Stimulated activated CD8-positive, alpha-beta memory T cell treated with anti-CD3 and anti-CD28 coated beads, Interleukin-4, amount 100 ng/mL, for 48 hours (primary cell): ENCODE measurements at places on chromosomes 12 and 14.

DNA sequence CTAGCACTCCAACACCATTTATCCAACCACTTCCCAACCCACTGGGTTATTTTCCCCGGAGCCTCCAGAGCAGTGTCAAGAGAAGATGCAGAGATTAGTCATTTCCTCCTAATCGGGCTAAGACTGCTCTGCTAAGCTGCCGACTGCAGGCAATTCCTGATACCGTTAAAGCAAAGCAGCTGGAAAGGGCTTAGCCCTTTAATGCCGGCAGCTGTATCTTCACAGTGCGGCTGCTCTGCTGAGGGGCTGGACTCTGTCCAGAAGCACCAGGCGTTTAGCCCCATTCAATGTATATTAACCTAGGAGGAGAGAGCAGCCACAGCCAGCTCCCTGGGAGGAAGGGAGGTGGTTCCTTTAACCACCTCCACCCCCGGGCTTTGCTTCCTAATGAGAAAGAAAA lies 11.1 kb downstream of the AQP6 start:
- no peak for DNase-seq

DNA sequence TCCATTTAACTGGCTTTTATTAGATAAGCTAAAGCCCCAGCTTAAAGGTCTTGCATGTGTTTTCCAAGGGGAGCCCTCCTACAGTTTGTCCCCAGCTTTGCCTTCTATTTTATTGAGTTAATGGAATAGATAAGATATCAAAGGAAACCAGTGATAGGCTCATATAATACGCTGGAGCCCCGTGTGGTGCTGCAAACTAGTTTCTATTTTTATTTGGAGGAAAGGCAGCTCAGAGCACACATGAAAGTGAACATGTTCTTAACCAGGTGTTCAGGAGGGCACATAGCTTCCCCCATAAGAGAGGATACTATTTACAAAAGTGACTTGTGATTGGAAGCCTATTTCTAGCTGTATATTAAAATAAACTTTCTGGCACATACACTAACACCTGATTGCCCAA lies 251.7 kb downstream of the PDZRN4 start:
- DNase-seq: no peak

DNA sequence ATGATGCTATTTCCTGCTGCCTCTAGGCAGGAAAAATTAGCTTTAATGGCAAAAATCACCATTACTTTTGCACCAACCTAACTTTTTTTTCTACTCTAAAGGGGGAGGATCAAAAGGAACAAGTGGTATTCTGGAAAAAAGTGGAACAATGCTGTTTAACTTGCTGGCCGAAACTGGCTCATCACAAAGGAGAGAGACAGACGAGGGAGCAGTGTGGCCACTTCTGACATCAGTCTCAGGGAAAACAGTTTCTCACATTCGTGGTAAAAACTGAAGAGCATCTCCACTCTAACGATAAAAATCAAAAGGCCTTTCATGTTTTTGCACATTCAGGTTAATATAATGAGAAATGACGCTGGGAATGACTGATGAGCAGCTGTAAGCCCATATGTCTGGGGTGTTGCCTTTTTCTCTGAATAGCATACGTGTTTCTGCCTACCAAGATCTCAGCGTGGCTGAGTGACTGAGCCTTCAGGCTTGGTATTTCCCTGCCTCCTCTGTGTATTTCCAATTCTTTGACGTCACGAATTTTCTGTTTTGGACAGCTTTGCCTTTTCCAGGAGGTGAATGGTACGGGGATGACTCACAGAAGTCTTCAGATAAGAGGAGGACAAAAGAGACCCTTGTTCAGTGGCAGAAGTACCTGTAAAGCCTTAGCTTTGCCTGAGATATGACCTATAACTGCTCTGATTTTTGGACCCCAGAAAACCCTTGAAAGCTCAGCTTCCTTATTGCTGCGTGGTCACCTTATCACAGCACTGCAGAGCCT lies 358.8 kb downstream of the GLT1D1 start:
- DNase-seq: no peak

GRCh38 chr12:69556383-69556782 lies 28.9 kb upstream of the CCT2 start:
- DNase-seq: no peak

DNA sequence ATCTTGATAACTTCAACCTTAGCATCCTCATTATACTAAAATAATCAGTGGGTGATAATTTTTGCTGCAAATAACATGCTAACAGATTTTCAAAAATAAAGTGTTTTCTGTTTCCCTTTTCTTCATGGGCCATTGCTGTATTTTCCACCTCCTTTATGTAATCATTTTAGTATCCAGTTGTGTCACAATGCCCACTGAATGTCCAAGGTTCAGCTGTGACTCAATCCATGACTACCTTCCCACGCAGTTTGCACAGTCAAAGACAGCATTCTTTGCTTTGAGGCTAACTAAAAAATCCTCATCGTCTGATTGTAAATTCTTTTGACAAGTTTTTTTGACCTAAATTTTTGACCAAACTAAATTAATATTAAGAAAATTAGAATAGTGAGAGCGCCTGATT lies 474.1 kb downstream of the FLRT2 start:
- DNase-seq: no peak

DNA sequence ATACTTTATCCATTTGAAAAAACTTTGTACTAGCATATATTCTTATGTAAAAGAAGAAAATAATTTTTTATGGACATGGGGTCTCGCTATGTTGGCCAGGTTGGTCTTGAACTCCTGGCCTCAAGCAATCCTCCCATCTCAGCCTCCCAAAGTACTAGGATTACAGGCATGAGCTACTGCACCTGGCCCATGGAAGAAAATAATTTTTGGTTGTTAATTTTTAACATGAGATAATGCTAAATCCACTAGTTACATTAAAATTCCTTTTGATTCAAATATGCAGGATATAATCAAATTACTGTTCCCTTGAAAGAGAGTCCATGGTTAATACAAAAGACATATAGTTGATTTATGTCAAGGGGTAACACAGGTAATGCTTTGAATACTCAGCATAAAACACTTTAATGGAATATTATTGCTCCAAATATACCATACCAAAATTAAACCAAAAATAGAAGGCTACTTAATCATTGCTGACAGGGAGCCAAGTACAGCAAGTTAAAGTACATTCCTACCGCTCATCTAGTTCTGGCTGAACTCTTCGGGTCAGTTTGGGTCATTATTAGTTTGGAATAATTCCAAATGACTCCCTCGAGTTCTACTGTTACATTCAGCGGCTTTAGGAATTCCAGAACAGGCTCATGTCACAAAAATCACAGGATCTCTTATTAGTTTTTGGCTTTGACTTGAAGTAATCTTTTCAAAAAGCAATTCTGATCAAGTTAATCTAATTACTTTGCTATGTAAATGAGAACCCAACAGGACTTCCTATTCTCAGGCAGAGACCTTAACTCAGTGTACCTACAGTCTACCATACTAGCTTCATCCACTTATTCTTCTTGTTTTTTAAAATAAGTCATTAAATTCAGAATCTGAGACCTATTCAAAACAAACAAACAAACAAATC lies 6.1 kb downstream of the SOS2 start:
- DNase-seq: no peak

DNA sequence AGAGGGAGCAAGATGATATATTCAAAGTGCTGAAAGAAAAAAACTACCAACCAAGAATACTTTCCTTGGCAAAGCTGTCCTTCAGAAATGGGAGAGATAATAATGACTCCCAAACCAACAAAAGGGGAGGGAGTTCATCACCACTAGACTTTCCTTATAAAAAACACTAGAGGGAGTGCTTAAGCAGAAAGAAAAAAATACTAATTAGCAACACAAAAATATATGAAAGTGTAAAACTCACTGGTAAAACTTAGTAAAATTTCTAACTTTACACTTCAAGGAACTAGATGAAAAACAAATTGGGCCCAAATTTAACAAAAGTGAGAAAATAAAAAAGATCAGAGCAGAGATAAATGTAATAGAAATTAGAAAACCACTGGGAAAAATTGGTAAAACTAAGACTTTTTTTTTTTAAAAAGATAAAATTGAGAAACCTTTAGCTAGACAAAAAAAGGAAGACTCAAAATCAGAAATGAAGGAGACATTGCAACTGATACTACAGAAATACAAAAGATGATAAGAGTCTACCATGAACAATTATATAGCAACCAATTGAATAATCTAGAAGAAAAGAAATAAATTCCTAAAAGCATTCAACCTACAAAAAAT lies 60.4 kb upstream of the FAR2 start:
- no peak for DNase-seq

DNA sequence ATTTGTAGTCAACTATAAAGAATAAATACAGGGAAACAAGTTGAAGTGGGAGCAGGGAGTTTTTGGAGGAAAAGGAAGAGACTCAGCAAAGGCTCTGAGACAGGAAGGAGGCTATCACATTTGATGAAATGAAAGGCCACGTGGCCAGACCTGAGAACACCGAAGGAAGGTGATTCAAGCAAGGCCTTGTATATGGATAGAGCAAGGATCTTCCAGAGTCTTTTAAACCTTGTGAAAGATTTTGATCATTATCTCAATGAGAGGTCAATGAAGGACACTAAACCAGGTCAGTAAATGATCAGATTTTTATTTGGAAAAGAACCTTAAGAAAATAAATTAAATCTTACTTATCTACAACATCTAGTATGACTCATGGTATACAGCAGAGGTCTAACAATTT lies 523.5 kb downstream of the SLC16A7 start:
- DNase-seq: no peak

DNA sequence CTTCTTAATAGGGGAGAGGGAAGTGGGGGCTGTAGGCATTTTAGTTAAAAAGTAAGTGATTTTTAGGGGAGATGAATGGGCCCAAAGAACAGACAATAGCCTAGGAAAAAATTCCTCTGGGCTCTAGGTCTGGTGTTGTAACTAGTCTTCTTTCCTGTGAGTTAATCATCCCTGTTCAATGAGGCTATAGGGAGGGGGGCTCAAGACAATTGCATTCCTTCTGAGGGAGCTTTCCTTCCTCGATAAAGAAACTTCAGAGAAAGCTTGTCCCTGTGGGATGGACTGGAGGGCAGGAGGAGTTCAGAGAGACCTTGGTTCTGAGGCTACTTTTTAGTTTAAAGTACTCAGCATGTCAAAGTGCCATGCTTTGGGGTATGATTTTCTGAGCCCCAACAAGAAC lies 127.2 kb downstream of the BBS10 start:
- no peak for DNase-seq

GRCh38 chr12:39272871-39273655 lies 169.9 kb downstream of the KIF21A start:
- DNase-seq: peak; percentile 39

DNA sequence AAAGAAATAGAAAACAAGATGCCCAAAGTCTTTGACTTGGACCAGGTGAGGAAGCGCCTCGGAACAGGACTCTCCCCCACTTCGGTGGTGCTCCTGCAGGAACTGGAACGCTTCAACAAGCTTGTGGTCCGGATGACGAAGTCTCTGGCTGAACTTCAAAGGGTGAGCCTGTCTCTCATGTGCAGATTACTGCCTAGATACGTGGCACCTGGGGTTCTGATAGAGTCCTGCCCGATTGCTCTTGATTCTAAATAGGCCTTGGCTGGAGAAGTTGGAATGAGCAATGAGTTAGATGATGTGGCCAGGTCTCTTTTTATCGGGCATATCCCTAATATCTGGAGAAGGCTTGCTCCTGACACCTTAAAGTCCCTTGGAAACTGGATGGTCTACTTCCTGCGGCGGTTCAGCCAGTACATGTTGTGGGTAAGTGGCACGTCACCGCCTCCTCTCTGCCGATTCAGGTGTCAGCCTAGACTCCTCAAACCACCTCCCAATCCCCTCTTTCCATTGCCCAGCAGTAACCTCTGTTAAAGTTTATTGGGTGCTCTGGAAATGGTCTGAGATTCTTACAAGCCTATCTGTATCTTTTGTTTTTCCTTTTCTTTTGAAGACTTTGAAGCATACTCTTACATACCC lies 40.8 kb downstream of the CCDC92 start:
- DNase-seq: peak; percentile 47

GRCh38 chr12:56829908-56830307 lies 66.8 kb downstream of the HSD17B6 start:
- no peak for DNase-seq

- no peak for DNase-seq
Observed at GRCh38 chr14:81222126-81222525, 1.4 kb upstream of the GTF2A1 start.

- DNase-seq: no peak
Observed at GRCh38 chr12:53696655-53697331, 20.9 kb upstream of the ATP5MC2 start.

GRCh38 chr14:44798386-44799242 lies 163.1 kb downstream of the KLHL28 start:
- no peak for DNase-seq

DNA sequence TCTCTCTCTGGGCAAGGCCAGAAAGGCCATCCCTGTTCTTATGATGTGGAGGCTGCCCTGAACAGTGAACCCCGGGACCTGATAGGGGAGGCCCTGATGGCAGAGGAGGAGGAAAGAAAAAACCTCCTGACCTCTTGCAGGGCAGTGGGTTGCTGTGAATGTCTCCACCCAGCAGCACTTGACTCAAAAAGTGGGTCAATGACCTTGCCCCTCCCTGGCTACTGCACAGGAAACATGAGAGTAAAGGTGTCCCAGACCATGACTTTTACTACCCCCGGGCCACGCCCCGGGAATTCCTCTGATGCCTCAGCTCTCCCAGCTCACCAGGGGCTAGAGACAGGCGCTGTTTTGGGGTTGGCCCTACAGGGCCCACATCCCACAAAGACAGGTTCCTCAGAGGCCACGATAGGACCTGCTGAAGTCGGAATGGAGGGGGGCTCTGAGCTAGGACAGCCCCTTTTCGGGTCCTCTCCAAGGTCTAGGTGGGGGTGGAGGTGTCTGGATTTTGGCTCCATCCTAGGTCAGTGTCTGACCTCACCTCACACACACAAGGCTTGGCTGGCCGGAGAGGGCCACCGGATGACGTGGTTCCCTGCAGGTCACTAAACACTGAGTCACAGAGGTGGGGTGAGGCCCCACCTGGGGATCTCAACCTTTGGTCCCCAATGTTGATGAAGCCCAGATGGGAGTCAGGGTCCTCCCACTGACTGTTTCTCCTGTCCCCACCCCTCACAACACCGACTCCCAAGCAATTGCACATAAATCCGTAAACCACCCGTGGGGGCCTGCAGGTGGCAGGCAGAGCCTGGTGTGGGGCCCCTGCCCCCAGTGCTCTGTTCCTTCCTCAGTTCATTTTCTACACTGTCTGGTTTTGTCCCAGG lies 1.6 kb downstream of the RHOF start:
- peak; percentile 58 for DNase-seq

GRCh38 chr12:45666396-45666795 lies 63.1 kb upstream of the ARID2 start:
- no peak for DNase-seq

DNA sequence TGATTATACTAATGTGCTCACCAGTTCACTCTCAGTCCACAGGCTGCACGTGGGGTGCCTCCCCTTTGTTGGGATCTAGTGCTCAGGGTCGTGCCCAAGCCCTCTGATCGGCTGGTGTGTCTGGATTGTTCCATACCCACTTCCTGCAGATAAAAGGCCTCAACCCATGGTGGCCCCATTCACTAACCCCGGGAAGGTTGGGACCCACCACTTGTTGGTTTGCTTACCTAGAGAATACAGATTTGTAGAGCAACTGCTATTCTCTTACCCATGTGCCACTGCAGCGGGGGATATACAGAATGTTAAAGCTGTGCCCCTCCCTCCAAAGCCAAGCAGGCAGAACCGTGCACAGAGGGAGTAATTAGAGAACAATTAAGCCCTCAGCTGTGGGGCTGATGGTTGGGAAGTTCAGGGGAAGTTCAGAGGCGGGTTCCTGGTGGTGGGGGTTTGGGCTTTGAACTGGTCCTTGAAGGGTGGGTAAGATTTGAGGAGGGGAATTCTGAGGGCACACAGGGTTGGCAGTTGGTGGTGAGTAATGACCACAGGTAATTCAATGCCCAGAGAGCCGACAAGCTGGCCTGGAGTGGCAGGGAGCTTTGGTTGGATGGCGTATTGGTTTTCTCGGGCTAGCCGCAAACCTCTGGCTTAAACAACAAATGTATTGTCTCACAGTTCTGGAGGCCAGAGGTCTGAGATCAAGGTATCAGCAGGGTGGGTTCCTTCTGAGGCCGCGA lies 68.8 kb downstream of the ADCK1 start:
- no peak for DNase-seq
